ENCODE measurements at places on chromosomes 3 and 15. TPM values are rescaled to one million over a fixed set of nuclear protein-coding genes. Genes with fewer than 3 reads are reported as not detected.

CTXN2 gene
- 0.38 TPM for total RNA-seq

GRCh38 chr15:80614711-80615360, 80.3 kb upstream of the ABHD17C start:
- no peak for DNase-seq

DNA sequence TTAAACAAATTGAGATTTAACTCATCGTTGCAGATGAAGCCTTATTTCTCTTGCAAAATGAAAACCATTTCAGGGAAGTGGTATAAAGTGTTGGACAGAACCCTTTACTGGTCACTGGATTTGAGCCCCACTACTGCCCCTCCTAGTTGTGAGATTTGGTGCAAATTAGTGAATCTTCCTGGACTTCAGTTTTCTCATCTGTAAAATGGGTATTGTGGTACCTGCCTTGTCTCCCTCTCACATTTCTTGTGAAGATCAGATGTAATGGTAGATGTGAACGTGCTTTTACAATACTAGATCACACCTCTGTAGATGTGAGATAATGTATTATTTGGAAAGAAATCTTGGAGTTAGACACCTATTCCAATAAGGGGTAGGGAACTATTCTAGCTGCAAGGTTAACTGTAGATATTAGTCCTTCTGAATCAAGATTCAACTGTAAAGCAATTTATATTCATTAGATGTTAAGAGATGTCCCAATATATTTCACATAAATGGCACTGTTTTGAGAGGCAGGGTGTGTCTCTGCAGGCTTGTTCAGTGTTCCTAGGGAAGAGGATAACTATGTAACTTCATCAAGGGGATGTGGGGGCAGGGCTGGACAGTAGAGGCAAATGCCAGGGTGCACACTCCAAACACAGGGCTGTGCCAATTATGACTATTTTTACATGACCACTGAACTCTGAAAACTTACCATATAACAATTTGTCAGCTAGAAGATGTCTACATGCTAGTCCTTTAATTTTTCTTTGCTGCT, 112.4 kb upstream of the PFN2 start:
- DNase-seq, result no peak

GRCh38 chr15:50977162-50977561, 68.7 kb downstream of the AP4E1 start:
- DNase-seq, result no peak

ANKRD28 gene
- total RNA-seq, result 66.1 TPM

DNA sequence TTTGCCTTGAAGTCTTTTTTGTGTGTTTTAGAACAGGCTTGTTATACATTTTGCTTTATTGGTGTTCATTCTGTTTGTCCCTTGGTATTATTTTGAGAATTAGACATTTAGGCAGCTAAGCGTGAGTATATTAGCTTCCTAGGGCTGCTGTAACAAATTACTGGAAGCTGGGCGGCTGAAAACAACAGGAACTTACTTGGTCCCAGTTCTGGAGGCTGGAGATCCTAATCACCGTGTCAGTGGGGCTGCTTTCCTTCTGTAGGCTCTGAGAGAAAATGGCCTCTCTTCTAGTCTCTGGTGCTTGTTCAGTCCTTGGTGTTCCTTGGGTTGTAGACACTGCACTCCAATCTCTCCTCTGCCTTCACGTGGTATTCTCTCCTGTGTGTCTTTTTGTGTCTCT, 142.3 kb downstream of the KLHL25 start:
- DNase-seq, result no peak

DNA sequence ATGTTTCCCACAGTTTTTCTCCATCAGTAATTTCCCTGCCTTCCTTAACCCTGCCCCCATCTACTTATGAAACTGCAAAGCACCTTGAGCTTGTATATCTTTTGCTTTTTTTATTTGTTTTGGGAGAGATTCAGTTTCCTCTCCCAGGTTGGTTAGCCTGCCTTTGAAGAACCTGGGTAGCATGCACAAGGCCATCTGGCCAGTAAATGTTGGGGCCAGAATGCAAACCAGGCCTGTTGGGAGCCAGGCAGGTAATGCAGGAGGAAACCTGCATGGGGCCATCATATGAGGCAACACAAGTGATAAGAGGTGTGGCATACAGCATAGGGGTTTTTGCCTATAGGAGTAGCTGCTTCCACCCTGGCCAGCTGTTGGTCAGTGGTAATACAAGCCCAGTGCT, 17.7 kb downstream of the SYNPR start:
- DNase-seq, result no peak

DNA sequence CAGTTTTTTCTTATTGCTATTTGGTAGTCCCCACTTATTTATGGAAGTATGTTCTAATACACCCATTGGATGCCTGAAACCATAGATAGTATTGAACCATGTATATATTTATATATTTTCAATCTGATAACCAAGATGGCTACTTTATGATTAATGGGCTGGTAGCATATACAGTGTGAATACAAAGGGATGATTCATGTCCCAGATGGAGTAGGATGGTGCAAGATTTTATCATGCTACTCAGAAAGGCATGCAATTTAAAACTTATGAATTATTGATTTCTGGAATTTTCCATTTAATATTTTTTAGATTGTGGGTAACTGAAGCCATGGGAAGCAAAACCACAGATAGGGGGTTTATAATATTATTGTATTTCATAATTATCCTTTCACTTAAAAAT, 35.2 kb downstream of the AP4E1 start:
- DNase-seq, result no peak

RARRES1 gene
- 3.3 TPM for total RNA-seq

Data from progenitor cell of endocrine pancreas (in vitro differentiated cells).